ENCODE measurements at places on chromosomes 5 and 9.

DNA sequence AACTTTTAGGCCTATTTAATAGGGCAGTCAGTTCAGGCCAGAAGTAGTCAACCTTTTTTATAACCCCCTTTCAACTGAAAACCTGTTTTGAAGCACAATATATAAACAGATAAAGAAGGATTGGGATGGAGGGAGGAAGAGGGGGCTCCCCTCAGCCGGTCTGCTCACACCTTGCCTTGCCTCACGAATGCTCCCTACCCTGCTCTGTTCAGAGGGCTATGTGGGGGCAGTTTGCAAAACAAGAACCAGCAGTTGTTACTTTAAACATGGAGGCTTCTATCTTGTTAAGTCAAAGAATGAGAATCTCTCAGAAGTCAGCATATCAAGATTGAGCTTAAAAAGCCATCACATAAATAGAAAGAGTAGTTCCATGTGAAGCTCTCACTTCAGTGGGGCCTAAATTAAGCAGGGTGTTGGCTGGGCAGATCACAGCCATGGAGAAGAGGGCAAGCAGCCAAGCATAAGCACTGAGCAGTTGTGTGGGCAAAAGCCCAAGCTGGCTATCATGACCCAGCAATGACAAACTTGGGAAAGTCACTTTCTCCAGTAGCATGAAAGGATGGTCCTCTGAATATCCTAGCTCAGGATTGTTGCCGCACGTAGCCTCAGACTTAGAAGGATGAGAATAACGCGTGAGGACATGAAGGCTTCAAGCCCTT lies 70.6 kb downstream of the ALDH1A1 start:
- no peak for DNase-seq

DNA sequence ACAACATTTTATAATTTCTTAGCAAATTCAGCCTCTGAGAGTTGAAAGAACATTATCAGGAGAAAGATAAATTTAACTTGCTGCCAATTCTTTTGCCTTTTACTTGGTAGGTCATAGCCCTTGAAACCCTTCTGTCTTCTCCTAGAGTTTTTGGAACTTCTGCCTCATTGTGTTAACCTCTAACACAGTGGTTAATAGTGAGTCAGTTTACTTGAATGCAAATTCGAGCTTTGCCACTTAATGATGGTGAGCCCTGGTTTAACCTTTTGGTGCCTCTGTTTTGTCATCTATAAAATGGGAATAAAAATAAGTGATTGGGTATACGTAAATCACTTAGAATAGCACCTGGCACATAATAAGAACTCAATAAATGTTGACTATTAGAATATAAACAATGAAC lies 1.8 kb upstream of the INIP start:
- DNase-seq: no peak

GRCh38 chr9:12933957-12934356 lies 159.1 kb downstream of the LURAP1L start:
- DNase-seq: no peak

DNA sequence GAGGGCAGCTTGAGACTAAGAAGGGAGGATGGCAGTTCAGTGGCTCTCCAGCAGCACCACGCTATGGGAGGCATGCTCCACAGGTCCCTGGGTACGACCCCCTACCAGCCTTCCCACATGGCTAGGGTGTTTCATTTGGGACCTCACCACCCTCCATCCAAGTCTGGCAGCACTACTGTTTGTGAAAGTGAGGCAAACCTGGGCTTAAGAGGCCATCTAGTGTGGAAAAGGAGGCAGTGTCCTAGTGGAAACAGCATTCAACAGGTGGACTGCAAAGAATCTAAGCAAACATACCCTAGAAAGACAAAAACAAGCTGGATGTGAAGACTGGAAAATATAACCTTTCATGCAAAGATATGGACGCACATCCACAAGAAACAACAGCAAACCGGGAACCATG lies 4.8 kb upstream of the C5orf47 start:
- DNase-seq: no peak

DNA sequence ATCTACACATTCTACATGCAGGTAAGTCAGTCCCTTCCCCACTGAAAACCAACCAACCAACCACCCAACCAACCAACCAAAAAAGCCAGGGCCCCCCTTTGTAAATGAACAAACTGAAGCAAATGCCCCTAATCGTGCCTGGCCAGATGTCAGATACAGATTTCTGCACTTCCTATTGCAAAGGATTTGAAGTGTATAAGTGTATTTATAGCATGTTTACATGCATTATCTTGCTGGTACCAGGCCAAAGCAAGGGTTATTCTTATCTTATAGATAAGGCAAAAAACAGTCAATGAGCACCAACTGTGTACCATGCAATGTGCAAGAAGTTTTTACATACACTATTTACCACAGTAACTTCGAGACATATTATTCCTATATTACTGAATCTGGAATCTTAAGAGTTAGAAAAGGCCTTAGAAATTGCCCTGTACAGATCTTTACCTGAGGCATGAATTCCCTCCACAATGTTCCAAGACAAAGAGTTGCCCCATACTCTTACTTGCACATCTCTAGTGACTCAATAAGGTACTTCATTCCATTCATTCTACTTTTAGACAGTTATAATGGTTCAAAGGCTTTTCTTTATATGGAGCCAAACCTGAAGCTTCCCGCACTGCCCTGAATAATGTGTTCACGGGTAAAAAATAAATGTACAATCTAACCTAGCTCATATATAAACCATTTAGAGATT lies 51.7 kb upstream of the NR5A1 start:
- no peak for DNase-seq

GRCh38 chr9:10999646-11000045 lies 386.8 kb upstream of the PTPRD start:
- no peak for DNase-seq

All from H7 (cell line).